ENCODE measurements at places on chromosomes 16 and 17.

DNA sequence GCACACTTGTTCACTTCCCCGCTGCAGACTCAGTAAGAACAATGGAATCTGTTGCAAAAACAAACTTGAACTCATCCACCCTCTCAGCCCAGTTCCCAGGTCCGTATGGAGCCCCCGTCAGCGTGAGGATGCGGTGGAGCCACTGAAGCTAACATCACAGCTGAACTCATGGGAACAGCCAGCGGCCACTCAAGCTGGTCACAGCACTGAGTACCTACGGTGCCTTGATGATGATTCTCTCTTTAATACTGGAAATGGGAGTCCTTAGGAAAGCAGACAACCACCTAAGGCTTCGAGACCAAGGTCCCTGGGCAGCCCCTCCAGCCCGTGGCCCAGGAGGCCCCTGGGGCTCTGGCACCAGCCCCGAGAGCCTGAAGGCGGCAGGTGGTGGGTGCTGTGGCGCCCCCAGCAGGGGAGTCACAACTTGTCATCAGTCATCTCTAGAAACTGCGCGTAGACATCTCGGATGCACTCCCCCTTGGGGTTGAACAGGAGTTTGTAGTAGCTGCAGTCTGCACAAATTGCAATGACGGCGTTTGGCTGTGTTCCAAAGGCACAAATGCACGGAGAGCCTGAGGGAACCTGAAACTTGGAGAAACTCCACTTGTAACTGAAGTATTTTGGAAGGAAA is 31.0 kb upstream of the RHOT1 start:
- DNase-seq, result no peak

GRCh38 chr16:7861891-7862582 is 529.4 kb downstream of the RBFOX1 start:
- no peak for DNase-seq

DNA sequence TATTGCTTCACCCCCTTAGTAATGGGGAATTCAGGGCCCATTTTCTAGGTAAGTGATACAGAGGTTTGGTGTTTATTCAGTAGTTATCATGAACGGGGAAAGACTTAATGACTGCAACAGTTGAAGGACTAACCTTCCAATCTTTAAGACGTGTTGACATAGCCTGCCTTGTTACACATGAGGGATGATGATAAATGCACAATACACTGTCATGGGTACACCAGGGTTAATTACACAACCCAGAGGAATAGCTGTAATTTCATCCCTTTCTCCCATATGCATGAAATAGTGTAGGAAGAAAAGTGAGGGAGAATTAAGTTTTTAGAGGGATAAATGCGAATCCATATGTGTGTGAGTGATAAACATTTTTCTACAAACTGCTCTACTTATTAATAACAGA is 10.7 kb downstream of the MYH4 start:
- no peak for DNase-seq

DNA sequence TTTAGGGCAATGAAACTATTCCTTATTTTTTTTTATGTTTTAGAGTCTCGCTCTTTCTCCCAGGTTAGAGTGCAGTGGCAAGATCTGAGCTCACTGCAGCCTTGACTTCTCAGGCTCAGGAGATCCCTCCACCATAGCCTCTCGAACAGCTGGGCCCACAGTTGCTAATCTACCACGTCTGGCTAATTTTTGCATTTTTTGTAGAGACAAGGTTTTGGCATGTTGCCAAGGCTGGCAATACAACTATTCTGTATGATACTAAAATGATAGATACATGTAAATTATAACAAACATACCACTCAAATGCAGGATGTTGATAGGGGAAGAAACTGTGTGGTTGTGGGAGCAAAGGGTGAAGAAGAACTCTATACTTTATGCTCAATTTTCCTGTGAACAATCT is 401.3 kb downstream of the ZFHX3 start:
- no peak for DNase-seq

DNA sequence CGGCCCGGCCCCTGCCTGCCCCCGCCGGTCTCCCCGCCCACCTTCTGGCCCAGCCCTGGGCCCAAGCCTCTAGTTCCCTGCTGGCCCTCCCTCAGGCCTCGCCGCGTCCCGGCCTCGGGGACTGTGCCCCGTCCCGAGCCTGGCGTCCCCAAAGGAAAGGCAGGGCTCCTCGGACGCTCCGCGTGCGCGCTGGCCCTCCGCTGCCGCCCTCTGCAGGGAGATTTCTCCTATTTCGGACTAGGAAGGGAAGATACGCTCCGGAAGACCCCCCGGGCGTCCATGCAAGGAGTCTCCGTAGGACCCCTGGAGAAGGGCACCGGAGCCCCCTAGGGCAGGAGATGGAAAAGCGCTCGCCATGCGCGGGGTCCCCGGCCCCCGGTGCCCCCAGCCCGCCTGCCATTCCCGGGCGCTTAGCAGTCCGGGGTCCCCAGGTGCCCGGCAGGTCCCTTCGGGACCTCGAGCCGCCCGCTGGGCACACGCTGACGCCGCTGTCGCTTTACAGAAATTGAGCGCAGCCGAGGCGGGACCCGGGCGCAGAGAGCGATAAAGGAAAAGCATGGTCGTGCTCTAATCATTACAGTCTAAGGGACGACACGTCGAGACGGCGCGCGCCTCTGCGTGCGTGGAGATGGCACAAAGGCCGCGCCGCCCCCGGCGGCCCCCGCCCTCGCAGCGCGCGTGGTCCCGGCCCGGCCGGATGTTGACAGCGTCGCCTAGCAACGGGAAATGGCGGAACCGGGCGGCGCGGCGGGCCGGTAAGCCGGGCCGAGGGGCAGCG is at the start of gene CCDC40:
CCDC40 (plus strand) TSS at position 706 of the 778 bp plus-strand sequence; CDS start at position 727, 21 bp downstream.
- DNase-seq, result no peak

DNA sequence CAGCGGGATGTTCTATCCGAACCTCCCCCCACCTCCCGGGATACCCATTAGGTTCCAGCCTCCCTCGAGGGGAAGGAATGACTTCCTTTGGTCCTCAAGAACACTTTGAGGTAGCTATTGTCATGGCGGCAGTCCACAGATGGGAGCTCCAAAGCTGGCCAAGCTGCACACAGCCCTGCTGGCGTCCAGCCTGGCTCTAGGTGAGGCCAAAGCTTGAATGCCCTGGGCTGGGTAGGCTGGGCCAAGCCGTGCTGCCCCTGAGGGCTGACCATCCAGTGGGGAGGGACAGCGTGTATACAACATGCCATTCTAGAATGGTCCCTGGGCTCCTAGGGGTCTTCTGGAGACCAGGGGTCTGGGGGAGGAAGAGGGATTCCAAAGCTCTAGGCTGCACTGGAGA is 43.5 kb downstream of the PEMT start:
- DNase-seq, result no peak

DNA sequence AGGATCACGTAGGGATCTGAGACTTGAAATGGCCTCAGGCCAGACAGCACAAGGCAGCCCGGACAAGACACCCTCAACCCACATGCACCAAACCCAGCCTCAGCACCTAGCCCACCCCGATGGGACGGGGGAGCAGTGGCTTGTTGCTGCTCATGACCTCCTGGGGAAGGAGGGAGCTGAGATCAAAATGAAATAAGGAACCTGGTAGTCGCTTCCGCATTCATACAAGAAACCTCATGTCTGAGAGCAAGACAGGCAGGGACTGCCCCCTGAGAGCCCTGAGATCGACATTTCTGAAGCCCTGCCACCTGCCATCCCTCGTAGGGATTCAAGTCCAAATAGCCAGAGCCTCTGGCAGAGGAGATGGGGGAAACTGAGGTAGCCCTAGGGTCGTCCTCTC is 5.7 kb upstream of the CEP131 start:
- no peak for DNase-seq

DNA sequence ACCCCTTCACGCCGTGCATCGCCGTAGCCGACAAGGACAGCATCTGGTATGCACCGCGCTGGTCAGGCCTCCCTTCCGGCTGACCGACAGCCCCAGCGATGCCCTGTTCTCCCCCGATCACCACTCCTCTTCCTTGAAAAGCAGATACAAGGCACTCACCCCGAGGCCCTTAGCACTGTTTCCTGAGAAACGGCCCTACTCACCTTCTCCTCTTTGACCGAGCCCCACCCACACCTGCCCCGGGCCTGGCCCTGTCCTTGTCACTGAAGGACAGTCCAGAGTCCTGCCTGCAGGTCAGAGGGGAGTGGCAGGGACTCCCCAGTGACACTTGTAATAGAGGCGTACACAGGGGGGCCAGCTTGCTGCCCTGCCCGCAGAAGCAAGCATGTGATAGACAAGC is 45.9 kb upstream of the CHMP6 start:
- DNase-seq, result no peak

DNA sequence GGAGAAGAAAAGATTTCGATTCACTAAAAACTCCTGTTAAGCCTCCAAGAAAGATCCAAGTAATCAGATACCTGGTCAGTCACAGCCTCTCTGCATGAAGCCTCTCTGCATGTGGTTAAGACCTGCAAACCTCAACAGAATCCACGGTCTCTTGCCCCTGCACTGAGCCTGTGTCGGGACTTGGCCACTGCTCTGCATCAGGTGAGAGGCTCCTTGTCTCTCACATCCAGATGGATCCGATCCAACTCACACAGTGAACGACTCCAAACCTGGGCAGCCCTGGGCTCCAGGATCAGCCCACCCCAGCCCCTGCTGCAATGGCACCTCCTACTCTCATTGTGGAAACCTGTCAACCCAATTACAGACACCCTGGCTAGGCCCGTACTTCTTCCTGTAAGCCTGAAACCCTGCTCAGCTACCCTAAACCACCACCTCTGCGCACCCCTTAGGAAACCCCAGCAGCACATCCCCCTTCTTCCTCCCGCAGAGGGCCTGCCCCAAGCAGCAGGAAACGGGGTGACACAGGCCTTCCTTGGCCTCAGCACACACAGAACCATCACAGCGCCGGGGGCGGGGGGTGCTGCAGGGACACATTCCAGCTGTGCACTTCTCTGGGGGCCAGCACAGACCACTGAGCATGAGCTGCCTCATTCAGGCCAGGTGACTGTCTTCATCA is 129.5 kb downstream of the ANKRD11 start:
- DNase-seq, result no peak

GRCh38 chr16:53692146-53692545 is 11.5 kb downstream of the RPGRIP1L start:
- DNase-seq, result no peak

DNA sequence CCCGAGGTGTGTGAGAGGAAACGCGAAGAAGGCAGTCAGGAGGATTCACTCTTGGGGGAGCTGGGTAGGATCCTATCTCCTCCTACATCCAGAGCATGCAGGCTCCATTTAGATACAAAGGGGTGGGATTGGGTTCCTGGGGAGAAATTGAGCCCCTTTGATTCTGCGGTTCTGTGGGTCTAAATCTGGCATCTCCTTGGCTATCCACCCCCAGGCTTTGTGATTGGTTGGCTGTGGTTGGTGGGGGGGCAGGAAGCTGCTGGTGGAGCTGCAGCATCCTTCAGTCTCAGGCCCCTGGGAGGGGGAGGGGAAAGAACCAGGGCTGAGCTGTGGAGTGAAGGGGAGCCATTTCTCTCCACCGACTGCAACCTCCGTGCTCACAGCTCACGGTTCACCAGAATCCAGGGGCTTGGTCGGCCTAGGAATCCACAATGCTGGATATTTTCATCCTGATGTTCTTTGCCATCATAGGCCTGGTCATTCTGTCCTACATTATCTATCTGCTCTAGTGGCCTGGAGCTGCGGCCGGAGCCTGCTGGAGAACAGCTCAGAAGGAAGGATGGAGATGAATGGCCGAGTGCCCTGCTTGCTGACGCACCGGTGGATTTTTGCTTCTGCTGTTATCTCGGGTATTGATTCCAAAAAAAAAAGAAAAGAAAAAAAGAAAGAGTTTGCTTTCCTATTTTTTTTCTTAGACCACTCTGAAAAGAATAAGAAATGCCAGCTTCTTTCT is at the start of gene LASP1NB:
LASP1NB (plus strand) TSS at position 352 of the 733 bp plus-strand sequence.
- no peak for DNase-seq

DNA sequence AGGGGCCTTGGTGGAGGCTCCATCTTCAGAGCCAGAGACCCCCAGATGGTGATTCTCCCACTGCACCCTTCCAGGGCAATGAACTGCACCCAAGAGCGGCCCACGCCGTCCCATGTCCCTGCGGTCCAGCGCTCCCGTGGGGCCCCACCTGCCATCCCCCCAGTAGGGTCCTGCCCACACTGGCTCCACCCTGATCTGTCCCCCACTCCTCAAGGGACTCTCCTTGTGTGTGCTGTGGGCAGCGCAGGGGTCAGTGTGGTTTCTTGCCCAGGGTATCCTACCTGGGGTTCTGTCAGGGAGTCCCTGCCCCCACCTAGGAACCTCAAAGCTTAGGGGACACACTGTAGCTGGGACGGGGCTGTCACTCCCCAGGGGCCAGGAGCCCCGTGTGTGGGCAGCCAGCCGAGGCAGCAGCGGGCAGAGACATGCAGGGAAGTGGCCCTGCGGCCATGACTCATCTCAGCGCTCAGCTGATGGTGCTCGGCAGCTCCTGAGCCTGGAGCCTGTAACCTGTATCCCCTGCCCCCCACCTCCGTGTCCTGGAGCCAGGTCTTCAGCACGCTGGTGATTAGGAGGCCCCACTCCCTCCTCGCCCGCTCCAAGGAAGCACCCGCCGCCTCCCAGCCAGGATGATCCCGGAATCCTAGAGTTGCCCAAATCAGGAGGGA is 35.7 kb upstream of the SSTR5 start:
- no peak for DNase-seq

- no peak for DNase-seq
Observed at GRCh38 chr16:30005341-30006094, 5.3 kb downstream of the DOC2A start.

GRCh38 chr16:51382211-51382610 is 231.1 kb upstream of the SALL1 start:
- no peak for DNase-seq

GRCh38 chr17:38577244-38577643 is 28.5 kb downstream of the SRCIN1 start:
- no peak for DNase-seq

DNA sequence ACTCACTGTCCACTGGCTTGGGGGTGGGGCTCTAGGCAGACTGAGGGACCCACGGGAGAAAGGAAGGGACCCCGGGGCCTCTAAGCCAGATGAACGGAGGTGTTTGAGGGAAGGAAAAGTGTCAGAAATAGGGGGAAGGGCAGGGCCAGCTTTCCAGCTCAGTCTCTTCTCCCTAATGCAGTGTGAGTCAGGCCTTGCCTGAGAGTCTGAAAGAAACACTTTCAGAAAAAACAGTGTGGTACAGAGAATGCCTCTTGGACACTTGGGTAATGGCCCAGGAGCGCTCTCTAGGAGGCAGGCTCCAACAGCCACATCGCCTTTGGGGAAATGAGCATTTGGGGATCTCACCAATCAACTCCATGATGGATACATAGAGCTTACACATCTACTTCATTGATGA is 46.9 kb downstream of the NDEL1 start:
- DNase-seq, result no peak

- DNase-seq, result no peak
Observed at GRCh38 chr17:68399638-68400403, 57.5 kb downstream of the WIPI1 start.

- no peak for DNase-seq
Observed at GRCh38 chr17:7634384-7634783, 4.4 kb downstream of the SHBG start.

GRCh38 chr17:2336852-2337543 is at the start of gene SGSM2:
Gene SGSM2 (plus strand): TSS chr17:2337501. CDS start chr17:2337689, 188 bp downstream.
- no peak for DNase-seq
